Omental fat pad (tissue), 4 donors: ENCODE measurements at places on chromosomes 2 and 18.

DNA sequence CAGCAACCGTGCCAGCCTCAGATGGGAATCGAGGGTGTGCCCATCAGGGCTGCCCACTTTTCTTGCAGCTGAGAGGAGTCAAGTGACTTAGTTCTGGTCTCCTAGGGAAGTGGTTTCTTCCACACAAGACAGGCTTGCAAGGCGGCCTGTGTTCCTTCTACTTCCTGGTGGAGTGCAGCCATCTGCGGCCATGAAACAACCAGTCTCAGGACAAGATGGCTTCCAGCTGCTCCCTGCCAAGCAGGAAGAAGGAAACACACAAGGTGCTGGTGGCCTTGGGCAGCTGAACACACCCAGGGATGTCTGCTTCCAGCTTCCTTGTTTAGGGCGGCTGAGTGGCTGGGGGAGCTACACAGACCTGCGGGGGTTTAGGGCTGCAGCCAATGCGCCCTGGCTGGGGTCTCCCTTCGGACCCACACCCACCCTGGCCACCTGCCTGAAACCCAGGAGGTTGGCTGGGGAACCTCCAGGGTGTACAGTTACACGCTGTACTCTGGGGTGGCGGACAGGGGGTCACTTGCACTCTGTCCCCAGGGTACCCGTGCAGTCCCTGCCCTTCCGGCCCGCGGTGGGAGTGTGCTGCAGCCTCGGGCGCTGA lies 34.7 kb downstream of the PTPN18 start:
- no peak for DNase-seq

DNA sequence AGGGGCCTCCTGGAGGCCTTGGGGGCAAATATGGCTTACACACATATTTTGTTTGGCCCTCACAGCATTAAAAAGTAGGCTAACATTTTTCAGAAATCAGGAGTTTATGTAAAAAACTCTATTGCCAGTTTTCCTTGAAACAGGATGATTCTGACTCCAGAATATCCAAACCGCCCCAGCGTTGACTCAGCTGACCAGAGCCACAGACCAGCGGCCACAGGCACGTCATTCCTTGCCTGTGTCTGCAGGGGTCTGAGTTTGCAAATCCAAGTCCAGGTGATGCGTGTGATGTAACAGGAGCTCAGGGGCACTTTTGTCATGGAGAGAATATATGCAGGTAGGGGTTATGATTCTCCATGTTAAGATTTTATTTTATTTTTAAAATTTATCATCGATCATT lies 79.4 kb upstream of the ALKAL2 start:
- DNase-seq = no peak

DNA sequence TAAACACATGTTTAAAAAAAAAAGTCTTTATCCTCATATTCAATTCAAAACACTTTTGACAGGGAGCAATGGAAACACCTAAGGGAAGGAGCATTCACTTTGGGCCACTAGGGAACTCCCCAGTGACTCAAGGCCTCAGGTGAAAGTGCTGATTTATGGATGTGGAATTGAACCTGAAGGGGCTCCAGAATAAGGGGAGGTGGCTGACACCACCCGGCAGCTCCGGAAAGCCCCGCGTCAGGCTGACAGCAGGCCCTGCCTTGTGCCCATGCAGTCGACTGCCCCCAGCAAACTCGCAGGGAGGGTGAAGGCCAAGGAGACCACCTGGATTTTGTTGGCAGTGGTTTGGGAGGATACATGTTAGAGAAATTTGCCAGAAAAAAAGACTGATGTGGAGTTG lies 275.3 kb upstream of the NCKAP5 start:
- no peak for DNase-seq

DNA sequence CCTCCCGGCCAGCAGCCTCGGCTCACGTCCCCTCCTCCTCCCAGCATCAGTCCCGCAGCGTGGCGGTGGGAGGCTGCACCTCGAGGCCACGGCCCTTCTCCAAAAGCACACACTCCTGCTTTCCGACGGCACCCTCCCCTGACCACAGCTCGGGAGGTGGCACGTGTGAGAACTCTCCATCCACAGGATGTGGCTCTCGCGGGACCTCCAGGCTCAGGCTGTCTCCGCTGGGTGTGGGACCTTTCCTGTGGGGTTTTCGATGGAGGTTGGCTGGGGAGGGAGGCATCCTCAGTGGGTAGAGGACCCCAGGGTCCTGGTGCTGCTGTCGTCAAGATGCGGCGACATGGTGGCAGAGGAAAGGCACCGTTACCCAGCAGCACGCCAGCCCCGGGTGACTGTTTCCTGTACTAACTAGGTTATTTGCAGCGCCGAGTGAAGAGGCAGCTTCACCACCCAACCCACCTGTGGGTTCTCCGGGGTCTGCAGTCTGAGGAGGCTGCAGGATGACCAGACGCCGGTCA lies 42.8 kb upstream of the KCNG2 start:
- no peak for DNase-seq

DNA sequence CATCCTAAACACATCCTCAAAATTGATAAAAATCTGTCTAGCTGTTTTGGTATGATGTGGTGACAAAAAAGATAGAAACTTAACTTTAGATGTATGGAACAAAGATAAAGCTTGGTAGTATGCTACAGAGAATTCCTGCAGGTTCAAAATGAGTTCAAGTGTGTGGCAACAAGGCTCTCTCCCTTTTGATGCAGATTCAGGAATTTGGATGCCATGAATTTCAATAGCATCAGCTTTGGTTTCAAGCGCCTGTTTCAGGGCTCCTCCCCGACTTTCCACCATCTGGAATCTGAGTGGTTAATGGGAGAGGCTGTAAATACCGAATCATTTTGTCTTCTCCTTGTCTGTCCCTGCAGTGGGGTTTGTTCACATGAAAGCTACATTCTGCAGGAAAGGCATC lies 180.6 kb downstream of the MTX2 start:
- no peak for DNase-seq
